Testis (tissue), 5 donors: ENCODE measurements at places on chromosomes 7 and 10. TPM values are rescaled to one million over a fixed set of nuclear protein-coding genes. Genes with fewer than 3 reads are reported as not detected.

DNA sequence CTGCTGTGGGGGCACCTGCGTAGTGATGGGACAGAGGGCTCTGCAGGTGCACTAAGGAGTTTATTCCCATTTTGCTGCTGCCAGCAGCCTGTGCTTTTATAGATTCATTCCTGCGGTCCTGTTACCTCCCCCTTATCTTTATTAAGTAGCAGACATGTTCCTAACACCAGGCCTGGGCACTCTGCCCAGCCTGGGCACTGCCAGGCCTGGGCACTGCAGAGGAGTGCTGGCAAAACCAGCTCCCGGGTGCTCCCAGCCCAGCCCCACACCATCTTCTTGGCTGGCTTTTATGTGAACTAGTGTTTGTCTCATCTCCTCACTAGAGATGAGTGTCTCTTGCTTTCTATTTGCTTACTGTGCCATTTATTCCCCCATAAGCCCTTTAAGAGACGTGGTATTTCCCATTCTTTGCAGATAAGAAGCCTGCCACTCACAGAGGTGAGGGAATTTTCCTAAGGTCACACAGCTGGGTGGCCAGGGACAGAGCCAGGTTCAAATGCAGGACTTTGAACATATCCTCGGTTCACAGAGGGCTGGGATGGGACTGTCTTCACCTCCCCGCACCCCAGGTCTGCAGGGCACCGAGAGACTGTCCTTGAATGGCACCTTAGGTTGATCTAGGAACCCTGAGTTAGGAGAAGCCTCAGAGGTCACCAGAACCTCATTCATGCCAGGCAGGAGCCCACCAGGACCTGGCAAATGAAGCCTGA lies 14.6 kb upstream of the DRGX start:
- DNase-seq = peak; percentile 33
- H3K27me3 ChIP-seq = no peaks in the 10 kb centered on the region
- H3K27ac ChIP-seq = no peak overlapping the region
- no peaks in the 10 kb centered on the region for H3K36me3 ChIP-seq
- H3K4me1 ChIP-seq = no peaks in the 10 kb centered on the region

DNA sequence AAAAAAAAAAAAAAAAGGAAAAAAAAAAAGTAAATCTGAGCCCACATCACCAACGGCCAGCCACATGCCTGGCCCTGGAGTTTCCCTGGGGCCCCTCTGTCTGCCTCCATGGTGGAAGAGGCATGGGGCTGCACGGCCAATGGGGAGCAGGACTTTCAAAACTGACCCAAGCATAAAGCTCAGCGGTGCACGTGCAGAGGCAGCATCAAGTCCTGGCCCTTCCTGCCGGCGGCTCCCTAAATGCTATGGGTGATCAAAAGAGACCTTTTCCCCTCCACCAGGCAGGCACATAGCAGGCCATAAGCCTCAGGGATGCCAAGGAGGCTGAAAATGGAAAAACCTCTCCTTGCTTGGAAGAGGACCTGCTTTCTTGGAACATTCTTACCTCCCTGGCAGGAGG lies 94.3 kb downstream of the OAT start:
- H3K27me3 ChIP-seq = no peaks in the 10 kb centered on the region
- no peaks in the 10 kb centered on the region for H3K36me3 ChIP-seq
- H3K4me1 ChIP-seq = no peaks in the 10 kb centered on the region
- no peak for DNase-seq
- H3K4me3 ChIP-seq = no peak overlapping the region
- no peak overlapping the region for H3K27ac ChIP-seq

GRCh38 chr7:128724743-128725142 lies 14.4 kb upstream of the CALU start:
- no peak overlapping the region for H3K4me3 ChIP-seq
- DNase-seq = no peak
- H3K4me1 ChIP-seq = no peaks in the 10 kb centered on the region
- H3K27me3 ChIP-seq = no peaks in the 10 kb centered on the region
- H3K36me3 ChIP-seq = no peaks in the 10 kb centered on the region
- H3K27ac ChIP-seq = no peak overlapping the region

DNA sequence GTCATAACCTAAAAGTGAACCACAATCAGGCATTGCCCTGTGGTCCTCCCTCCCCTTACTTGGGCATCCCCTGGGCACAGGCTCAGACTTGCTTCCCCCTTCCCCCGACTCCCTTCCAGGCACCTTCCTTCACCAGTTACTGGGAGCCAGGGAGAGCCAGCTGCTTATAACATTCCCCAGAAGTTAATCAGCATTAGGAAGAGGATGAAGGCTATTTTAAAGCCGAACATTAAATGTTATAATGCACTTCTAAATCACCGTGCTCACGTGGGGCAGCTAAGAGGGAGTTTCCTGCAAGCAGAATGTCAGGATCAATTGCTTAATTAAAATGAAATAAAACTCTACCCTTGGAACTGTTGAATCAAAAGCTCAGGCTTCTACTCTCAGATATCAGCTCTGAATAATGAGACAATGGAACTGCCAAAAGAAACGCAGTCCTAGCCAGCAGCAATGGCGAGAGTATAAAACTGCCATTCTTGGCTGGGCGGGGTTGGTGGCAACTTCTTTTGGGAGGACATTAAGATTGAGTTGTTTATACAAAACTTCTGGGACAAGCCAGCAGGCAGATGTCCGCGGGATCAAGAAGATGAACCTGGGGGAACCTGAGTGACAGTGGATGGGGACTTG lies 169.5 kb downstream of the FANK1 start:
- H3K4me1 ChIP-seq = no peaks in the 10 kb centered on the region
- no peaks in the 10 kb centered on the region for H3K27me3 ChIP-seq
- no peak overlapping the region for H3K4me3 ChIP-seq
- H3K36me3 ChIP-seq = no peaks in the 10 kb centered on the region
- H3K27ac ChIP-seq = no peak overlapping the region

GRCh38 chr7:27164367-27165088 lies 809 bp downstream of the HOXA9 start:
- H3K27ac ChIP-seq = no peak overlapping the region
- H3K4me3 ChIP-seq = peak overlapping the region; percentile 48
- H3K27me3 ChIP-seq = peaks cover 4% of the 10 kb centered on the region
- no peaks in the 10 kb centered on the region for H3K36me3 ChIP-seq
- DNase-seq = no peak

CCZ1 gene
- 48.0 TPM for polyA plus RNA-seq

VAX1 gene
- polyA plus RNA-seq = 0.47 TPM

CYP3A5 gene
- 0.55 TPM for polyA plus RNA-seq

GRCh38 chr7:22066522-22066921 lies 120.8 kb upstream of the CDCA7L start:
- H3K4me1 ChIP-seq = no peaks in the 10 kb centered on the region
- no peaks in the 10 kb centered on the region for H3K36me3 ChIP-seq
- no peaks in the 10 kb centered on the region for H3K27me3 ChIP-seq

DNA sequence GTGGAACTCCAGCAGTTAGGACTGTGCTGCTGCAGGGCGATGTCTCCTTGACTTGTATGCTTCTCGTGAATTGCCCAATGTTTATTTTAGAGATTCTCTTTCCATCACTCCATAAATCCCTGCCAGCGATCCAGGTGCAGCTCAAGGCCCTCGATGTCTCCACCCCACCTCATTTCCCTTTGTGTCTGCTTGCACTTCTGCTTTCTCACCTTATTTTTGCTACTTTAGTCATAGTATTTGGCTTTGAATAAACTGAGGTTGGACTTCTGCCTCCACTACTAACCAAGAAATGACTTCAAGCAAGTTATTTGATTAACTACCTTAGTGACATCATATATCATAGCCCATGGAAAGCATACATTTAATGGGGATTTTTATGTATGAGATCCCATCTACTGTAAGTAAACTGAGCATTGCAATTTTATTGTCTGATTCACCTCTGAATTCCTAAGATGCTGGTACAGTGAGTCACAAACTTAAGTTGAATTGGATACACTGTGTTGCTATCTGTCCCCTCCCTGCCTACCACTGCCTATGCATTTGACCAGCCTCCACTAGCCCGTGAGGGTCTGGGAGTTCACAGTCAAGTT lies 255.8 kb downstream of the ABCA13 start:
- H3K27me3 ChIP-seq = no peaks in the 10 kb centered on the region
- H3K4me1 ChIP-seq = no peaks in the 10 kb centered on the region
- DNase-seq = no peak

DNA sequence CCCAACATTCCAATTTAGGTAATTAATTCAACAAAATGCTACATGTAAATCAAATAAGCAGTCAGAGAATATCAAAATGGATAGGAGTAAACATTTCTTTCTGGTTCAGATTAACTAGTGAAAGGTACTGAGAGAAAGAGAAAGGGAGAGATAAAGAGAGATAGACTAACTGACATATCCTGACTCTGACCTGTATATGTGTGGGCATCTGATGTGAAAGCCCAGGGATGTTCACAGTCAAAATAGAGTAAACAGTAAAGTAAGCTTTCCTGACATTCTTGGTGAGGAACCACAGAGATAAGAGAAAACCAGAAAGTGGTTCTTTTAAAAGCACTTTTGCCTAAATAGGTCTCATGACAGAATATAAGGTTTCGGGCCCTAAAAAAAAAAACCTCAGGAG lies 37.5 kb upstream of the ANK3 start:
- no peak overlapping the region for H3K4me3 ChIP-seq
- H3K27ac ChIP-seq = no peak overlapping the region
- H3K27me3 ChIP-seq = no peaks in the 10 kb centered on the region
- H3K36me3 ChIP-seq = no peaks in the 10 kb centered on the region

LIPM gene
- polyA plus RNA-seq = not detected

GRCh38 chr7:110296321-110296720 lies 794.6 kb upstream of the LRRN3 start:
- H3K4me3 ChIP-seq = no peak overlapping the region
- no peak overlapping the region for H3K27ac ChIP-seq
- no peaks in the 10 kb centered on the region for H3K36me3 ChIP-seq
- H3K27me3 ChIP-seq = no peaks in the 10 kb centered on the region
- no peaks in the 10 kb centered on the region for H3K4me1 ChIP-seq
- no peak for DNase-seq

- no peak overlapping the region for H3K4me3 ChIP-seq
- no peaks in the 10 kb centered on the region for H3K36me3 ChIP-seq
- no peaks in the 10 kb centered on the region for H3K4me1 ChIP-seq
- H3K27me3 ChIP-seq = no peaks in the 10 kb centered on the region
- H3K27ac ChIP-seq = no peak overlapping the region
- no peak for DNase-seq
Measured at GRCh38 chr7:94266238-94266644, 128.5 kb upstream of the COL1A2 start.

GRCh38 chr7:66125052-66125694 lies 10.5 kb downstream of the CRCP start:
- H3K4me3 ChIP-seq = no peak overlapping the region
- no peak overlapping the region for H3K27ac ChIP-seq
- DNase-seq = no peak
- no peaks in the 10 kb centered on the region for H3K36me3 ChIP-seq

ITGA8 gene
- polyA plus RNA-seq = 6.9 TPM

- no peaks in the 10 kb centered on the region for H3K4me1 ChIP-seq
- H3K4me3 ChIP-seq = no peak overlapping the region
- no peak overlapping the region for H3K27ac ChIP-seq
- DNase-seq = no peak
Measured at GRCh38 chr7:33258491-33258951, 129.2 kb downstream of the BBS9 start.

- no peak for DNase-seq
- H3K36me3 ChIP-seq = no peaks in the 10 kb centered on the region
- no peak overlapping the region for H3K4me3 ChIP-seq
- H3K27ac ChIP-seq = no peak overlapping the region
- no peaks in the 10 kb centered on the region for H3K27me3 ChIP-seq
Measured at GRCh38 chr10:133040198-133040597, 47.5 kb upstream of the ADGRA1 start.

GRCh38 chr10:33460505-33461294 lies 126.2 kb upstream of the NRP1 start:
- no peak overlapping the region for H3K27ac ChIP-seq
- peak; percentile 75 for DNase-seq
- peaks cover 12% of the 10 kb centered on the region for H3K4me1 ChIP-seq
- H3K36me3 ChIP-seq = no peaks in the 10 kb centered on the region
- no peak overlapping the region for H3K4me3 ChIP-seq
- H3K27me3 ChIP-seq = no peaks in the 10 kb centered on the region

DNA sequence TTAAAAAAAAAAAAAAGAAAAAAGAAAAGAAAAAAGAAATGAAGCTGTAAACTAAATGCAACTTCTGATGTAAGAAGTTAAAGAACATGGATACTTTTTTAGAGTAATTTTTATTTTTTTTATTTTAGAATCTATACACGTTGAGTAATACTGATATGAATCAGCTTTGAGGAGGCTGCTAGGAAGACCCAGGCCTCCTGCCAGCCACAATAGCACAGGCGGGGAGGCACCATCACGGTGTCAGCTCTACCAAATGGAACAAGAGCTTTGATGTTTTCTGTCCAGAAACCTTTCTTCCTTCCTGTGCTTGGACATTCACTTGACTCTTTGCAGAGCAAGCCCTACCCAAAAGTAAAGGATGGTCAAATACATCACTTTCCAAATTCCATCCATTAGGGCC lies 45.3 kb upstream of the EGR2 start:
- H3K4me1 ChIP-seq = no peaks in the 10 kb centered on the region
- no peak overlapping the region for H3K4me3 ChIP-seq
- no peaks in the 10 kb centered on the region for H3K27me3 ChIP-seq
- no peaks in the 10 kb centered on the region for H3K36me3 ChIP-seq
- DNase-seq = no peak

GRCh38 chr7:91374321-91374989 lies 110.2 kb downstream of the FZD1 start:
- H3K4me1 ChIP-seq = no peaks in the 10 kb centered on the region
- DNase-seq = no peak
- H3K27ac ChIP-seq = no peak overlapping the region
- no peak overlapping the region for H3K4me3 ChIP-seq
- no peaks in the 10 kb centered on the region for H3K36me3 ChIP-seq

TET1 gene
- 0.40 TPM for polyA plus RNA-seq

GRCh38 chr7:90192876-90193750 lies 18.4 kb upstream of the STEAP2 start:
- no peak overlapping the region for H3K27ac ChIP-seq
- DNase-seq = no peak
- H3K36me3 ChIP-seq = no peaks in the 10 kb centered on the region

- no peak overlapping the region for H3K27ac ChIP-seq
- no peaks in the 10 kb centered on the region for H3K4me1 ChIP-seq
Measured at GRCh38 chr7:2941216-2941859, 97.2 kb upstream of the GNA12 start.

SLC35G1 gene
- polyA plus RNA-seq = 13.9 TPM

GPER1 gene
- polyA plus RNA-seq = 3.5 TPM

CUZD1 gene
- 1.9 TPM for polyA plus RNA-seq

ZNF736 gene
- 28.8 TPM for polyA plus RNA-seq

PIP gene
- not detected for polyA plus RNA-seq

DNA sequence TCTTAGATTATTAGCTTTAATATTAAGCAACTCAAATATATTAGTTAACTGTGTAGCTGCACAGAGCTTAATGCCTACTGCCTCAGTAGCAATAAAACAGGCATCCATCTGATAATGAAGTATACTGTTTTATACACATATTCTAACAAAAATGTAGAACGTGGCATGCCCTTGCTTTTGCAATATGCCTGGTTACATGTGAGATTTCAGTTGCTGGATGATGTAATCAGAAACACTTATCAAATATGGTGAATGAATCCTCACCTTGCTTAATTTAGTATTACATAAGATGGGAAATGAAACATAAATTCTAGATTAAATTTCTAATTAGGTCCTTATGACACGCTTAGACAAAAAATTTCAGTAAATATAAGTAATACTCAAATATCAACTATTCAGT lies 8.0 kb downstream of the DNAJC1 start:
- no peaks in the 10 kb centered on the region for H3K4me1 ChIP-seq
- DNase-seq = no peak
- H3K4me3 ChIP-seq = no peak overlapping the region
- no peaks in the 10 kb centered on the region for H3K36me3 ChIP-seq
- H3K27ac ChIP-seq = no peak overlapping the region

CRYGN gene
- polyA plus RNA-seq = 0.44 TPM
